NCI-H748 treated with DMSO at 0.1 percent for 48 hours (cell line): ENCODE measurements at places on chromosomes 11 and 22.

GRCh38 chr22:26648528-26649388 lies 8.6 kb upstream of the MIAT start:
- peak; percentile 53 for DNase-seq

DNA sequence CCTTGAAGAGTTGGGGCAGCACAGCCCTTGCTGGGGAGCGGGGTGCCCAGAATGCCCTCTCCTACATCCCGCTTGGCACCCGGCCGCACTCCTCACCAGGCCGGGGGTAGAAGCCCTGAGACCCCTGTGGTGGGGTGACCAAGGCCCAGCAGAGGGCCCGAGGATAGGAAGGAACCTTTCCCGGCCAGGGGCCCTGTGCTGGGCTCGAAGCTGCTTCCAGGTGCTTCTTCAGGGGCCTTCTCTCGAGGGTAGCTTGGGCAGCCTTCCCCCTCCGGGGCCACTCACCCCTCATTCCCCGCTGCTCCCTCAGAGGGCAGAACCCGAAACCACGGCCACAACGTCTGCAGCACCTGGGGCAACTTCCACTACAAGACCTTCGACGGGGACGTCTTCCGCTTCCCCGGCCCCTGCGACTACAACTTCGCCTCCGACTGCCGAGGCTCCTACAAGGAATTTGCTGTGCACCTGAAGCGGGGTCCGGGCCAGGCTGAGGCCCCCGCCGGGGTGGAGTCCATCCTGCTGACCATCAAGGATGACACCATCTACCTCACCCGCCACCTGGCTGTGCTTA lies 752 bp downstream of the MUC2 start:
- DNase-seq: no peak

DNA sequence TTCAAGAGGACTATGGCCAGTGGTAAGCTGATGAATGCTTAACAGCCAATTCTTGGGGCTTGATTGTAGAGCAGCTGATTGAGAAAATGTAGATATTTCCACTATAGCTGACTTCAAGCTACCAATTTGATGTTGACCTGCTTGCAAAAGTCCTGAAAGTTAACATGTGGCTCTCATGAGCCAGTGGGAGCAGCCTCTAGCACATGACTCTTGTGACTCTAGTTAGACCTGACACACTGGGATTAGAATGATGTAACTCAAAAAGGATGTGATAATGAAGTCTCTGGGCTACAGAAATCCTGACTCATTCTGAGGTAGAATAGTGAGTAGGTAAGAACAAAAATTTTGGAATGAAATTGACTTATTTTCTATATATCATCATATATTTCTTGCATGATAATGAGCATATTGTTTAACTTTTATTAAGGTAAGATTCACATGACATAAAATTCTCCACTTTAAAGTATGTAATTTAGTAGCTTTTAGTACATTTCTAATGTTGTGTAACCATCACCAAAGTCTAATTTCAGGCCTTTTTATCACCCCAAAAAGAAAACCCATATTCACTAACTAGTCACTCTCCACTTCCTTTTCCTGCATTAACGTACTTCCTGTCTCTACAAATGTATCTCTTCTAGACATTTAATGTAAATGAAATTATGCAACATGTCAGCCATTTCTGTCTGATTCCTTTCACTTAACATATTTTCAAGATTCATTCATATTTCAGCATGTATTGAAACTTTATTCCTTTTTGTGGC lies 16.1 kb upstream of the OR52H1 start:
- no peak for DNase-seq

DNA sequence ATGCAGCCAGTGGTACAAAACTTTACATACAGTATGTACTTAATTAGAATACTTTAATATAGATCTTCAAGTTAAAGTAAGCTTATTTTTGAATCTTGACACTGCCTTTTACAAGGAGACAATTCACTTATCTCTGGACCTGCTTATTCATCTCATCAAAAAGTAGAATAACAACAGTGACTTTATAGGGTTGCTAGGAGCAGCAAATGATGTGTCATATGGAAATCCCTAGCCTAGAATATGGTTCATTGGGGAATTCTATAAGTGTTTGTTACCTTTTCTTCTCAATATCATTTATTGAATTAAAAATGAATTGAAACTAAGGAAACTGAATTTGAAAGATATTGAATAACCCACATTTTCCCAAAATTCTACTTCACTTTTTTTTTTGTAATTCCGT lies 45.0 kb upstream of the FIBIN start:
- DNase-seq: no peak

- peak; percentile 54 for DNase-seq
Observed at GRCh38 chr11:77471558-77472193, 2.2 kb downstream of the PAK1 start.

DNA sequence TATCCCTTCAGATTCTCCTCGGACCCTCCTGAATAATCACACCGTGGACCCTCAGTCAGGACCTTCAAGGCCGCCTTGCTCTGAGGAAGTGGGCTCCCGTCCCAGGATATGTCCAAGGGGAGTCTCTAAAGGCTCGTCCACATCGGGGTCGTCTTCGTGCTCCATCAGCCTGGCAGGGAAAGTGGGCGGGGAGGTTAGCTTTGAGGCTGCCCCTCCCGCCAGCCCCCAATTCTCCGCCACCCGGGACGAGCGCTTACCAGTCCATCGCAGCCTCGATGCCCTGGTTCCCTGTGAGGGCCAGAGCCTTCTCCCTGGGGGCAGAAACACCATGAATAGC lies 472 bp downstream of the UBXN1 start:
- no peak for DNase-seq

- no peak for DNase-seq
Observed at GRCh38 chr11:34292111-34292510, 65.7 kb downstream of the ABTB2 start.

- DNase-seq: no peak
Observed at GRCh38 chr11:59174664-59175033, 2.7 kb downstream of the DTX4 start.

DNA sequence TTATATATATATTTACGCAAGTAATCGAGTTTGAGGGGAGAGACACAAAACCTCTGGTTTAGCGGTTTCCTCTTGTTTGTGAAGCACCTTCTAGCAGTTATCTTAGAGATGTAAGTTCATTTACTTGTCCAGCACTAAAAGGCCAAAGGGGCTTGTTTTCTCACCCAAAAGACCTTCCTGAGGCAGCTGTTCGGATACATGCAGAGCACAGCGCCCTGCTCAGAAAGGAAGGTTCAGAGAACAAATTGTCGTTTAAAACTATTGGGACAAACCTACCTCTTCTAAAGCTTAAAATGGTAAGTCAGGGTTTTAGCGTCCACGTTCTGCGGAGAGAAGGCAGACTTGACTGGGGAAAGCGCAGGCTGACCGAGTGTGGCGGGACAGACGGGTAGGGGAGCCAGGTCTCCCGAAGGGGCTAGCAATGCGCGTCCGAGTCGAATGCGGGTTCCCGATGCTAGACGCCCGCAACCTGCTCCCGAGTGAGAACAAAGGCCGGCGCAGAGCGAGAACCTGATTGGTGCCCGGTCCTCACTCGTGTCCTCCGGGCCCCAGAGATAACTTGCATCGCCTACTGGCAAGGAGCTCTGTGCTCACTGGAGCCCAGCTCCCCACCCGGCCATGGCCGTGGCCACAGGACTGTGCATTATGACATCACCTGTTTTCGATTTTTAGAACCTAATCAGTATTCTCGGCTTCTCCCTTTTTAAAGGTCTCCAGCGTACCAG lies 1.0 kb upstream of the SESN3 start:
- peak; percentile 55 for DNase-seq

- no peak for DNase-seq
Observed at GRCh38 chr11:32386770-32387377, 48.5 kb downstream of the WT1 start.

- no peak for DNase-seq
Observed at GRCh38 chr22:27252282-27253049, 549.1 kb downstream of the MN1 start.

- no peak for DNase-seq
Observed at GRCh38 chr11:133164986-133165385, 367.3 kb downstream of the OPCML start.

DNA sequence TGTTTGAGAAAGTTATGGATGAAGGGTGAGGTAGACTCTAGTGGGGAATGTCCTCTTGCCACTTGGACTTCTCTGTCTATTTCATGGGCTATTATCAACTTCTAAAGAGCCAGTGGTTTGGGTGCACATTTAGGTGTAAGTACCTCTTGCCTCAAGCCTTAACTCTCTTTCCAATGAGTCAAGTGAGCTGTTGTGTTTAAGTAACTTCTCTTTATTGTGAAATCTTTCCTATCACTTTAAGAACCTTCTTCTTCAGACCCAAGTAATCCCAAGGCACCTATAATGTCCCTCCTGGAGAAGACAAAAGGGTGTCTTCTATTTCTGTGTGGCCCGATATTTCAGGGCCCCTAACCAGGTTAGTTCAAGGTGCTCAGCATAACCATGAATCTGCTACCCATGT lies 90.5 kb upstream of the VPREB1 start:
- DNase-seq: no peak

DNA sequence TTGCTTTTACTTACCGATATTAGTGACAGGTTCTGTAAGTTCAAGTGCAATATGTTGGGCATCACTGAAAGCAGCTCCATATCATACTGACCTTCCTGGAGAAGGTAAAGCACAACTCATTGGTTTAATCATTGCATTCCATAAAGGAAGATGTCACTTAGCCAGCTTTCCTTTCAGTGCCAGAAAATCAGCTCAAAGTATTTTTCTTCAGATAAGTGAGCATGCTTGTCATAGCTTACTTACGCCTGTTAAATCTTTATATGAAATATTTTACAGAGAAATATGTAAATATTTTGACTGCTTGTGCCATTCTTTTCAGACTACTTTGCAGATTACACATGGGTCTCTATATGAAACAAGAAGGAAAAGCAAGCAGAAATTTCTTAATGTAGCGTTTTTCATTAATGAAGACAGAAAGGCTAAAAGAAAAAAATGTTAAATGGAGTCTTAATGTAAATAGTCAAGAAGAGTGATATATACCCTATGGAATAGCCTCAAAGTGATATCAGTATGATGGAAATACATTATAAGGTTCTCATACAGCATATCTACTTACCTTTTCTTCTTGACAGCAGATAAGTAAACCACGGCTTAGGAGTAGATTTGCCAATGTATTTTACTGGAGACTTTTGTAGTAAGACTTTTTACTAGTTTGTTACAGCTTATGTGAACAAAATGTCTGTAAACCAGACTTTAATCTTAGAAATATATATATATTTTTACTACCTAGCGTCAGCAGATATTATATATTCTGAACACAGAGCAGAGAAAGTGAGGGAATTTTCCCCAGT lies 649.7 kb downstream of the METTL15 start:
- DNase-seq: no peak

- no peak for DNase-seq
Observed at GRCh38 chr11:77154381-77155081, 26.5 kb downstream of the MYO7A start.

DNA sequence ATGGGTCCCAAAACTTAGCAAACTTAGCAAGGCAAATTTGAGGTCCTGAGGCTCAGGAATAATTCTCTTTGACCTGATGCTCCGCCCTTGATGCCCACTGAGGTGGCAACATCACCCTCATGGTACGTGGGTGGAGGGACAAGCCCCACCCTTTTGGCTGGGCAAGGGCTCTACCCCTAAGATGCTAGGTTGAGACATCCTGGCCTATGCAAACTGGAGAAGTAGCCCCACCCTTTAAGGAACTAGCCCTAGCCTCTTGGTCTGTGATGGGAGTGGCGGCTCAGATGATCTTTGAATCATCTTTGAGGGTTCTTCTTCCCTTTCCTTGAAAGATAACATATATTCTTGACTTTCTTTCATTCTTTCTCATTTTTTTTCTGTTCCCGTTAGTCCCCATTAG lies 32.9 kb downstream of the CABIN1 start:
- no peak for DNase-seq

- DNase-seq: no peak
Observed at GRCh38 chr11:2295971-2296912, 5.5 kb downstream of the C11orf21 start.

GRCh38 chr11:445765-446588 lies 4.1 kb upstream of the PTDSS2 start:
- no peak for DNase-seq

DNA sequence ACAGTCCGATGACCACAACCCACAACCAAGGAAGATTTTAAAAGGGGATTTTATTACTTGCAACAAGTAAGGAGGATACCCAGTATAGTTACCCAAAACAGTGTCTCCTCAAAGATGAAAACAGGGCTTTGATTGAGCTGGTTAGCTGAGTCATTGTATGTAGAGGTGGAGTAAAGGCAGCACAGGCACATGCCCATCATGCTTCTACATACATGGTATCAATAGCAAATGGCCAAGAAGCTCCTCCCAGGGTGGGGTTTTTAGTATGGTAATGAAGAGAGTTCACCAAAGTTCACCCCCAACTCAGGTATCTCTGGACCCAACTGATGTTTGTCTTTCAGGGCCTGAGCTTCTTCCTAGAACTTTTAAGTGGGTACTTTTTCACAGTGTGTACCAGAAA lies 157.1 kb upstream of the CEP126 start:
- DNase-seq: no peak

DNA sequence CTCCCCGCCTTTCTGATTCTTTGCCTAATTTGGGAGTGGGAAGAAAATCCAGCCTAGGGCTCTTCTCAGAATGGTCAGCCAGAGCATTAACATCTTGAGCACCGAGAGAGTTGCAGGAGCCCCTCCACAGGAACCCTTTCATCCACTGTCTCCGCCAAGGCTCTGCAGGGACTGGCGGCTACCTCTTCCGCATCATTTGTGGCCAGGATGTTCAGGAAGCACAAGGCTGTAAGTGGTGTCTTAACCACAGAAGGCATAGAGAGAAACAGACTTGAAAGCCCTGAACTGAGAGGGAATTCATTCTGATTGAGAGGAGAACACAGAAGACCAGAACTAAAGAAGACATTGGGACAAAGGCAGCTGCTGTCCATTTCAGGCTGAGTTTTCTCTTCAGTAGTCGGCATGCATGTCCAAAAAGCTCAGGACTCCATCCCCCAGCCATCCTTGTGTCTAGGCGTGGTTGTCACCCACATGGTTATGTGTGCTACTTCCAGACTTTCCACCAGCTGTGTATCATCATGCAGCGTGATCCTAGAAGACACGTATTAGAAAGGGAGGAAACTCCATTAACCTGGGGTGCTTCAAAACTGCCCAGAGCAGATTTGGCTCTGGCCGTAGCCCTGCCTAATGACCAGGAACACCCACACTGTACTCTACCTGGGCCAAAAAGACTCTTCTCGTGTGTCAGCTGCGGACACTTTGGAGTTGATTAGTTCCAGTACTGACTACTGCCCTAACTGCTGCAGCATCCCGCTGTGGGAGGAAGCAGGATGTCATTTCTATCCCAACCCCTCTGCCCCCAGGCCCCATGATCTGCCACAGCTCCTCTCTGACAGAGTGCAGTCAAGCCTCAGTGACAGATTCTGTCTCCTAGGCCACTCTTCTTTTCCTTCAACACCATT lies 725.1 kb downstream of the NTM start:
- DNase-seq: no peak

- DNase-seq: no peak
Observed at GRCh38 chr11:60118338-60118737, 29.9 kb downstream of the MS4A2 start.

GRCh38 chr11:99979042-99979441 lies 708.0 kb upstream of the ARHGAP42 start:
- DNase-seq: no peak

GRCh38 chr22:45863981-45864751 lies 112.8 kb downstream of the WNT7B start:
- DNase-seq: peak; percentile 61

GRCh38 chr11:87432022-87432421 lies 394.3 kb downstream of the TMEM135 start:
- no peak for DNase-seq
